ENCODE measurements at places on chromosomes 1 and 21.

GRCh38 chr1:25026730-25027450, 96.8 kb upstream of the RUNX3 start:
- no peak for DNase-seq

DNA sequence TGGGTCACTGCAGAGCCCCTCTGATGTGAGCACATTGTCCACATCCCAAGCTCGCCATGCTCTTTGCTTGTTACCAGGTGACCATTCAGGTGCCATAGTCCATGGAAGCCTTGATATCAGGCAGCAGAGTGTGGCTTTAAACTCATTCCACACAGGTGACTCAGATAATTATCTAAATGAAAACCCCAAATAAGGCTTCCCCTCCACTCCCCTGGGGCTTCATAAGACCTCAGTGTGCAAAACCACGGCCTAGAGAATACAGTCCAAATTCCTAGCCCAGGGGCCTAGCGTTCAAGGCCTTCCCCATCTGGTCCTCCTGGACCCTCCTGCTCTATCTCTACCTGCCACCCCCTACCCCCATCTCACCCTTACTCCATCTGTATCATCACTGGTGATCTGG, 97.1 kb downstream of the ARHGEF10L start:
- no peak for DNase-seq

- no peak for DNase-seq
Measured at GRCh38 chr1:232988572-232989040, 38.2 kb downstream of the NTPCR start.

GRCh38 chr1:177309880-177310279, 139.1 kb downstream of the BRINP2 start:
- DNase-seq = no peak

DNA sequence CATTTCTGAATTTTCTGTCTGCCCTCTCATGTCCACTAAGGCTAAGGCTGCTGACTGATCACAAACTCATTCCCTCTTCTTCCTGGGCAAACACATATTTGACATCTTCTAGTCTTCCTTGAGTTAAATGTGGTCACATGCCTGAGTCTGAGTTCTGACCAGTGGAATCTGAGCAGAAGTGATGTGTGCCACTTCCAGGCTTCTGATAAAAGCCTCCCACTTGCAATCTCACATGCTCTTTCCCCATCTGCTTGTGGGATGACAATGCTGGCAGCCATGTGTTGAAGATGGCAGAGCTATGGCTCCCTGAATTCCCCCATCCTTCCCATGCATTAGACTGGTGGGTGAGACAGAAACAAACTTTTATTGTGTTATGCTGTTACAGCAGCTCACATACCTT, 149.9 kb upstream of the ZNF648 start:
- DNase-seq = no peak

DNA sequence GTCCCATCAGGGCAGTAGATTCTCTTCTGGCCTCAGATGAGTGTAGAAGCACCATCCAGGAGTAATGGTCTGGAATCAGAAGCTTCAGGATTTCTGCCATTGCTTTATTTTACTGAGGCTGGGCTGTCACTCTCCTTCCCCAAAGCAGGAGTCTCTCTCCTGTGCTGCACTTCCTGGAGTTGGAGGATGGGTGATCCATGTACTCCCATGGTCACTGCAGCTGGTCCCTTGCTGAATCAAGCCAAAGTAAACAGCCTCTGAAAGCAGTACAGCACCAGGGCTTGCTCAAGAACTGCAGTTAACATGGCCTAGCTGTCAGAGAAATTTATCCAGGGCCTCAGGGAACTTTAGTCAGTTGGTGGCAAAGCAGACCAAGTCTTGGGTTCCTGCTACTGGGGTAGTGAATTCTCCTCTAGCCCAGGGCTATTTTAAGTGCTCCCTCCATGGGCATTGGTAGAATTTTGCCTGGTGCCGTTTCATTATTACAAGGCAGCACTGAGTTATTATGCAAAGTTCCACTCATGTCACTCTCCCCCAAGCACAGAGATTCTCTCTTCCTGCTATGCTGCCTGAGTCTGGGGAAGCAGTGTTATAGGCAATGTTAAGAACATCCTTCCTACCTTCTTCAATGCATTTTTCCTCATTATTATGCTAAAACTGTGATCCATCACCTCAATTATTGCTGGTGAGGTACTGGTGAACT, 29.5 kb downstream of the DRAM2 start:
- no peak for DNase-seq

Data from AG09309 (cell line).